ENCODE measurements at places on chromosomes 2 and 18.

DNA sequence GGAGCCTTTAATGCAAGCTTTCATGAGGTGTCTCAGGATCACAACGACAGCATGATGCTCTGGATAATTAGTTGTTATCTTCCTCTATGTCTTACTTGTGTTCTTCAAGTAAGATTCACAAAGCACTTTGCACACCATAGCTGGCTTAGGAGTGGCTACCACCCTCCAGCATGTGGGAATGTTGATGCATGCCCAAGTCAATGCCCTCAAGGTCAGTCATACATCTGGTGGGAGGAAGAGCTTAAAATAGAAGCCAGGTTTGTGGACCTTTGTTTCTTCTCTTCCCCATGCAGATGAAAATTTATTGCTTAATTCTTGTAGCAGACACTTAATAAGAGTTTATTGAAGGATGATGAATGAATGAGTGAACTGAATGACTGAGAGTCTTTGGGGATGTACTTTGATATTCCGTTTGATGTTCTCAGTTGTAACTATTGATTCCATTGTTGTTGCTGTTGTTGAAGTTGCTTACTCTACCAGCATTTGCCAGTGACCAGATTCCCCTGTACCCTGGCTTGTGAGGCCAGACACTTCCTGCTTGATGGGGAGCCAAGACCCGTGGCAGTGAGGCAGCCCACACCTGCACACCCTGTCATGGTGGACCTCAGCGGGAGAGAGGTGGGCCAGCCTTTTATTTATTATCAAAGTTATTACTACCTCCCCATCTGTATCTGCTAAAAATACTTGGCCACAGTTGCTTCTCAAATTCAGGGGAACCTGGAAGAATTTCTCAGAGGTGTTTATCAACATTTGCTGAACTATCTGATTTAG lies 137.8 kb downstream of the LAMA3 start:
- no peak for DNase-seq

DNA sequence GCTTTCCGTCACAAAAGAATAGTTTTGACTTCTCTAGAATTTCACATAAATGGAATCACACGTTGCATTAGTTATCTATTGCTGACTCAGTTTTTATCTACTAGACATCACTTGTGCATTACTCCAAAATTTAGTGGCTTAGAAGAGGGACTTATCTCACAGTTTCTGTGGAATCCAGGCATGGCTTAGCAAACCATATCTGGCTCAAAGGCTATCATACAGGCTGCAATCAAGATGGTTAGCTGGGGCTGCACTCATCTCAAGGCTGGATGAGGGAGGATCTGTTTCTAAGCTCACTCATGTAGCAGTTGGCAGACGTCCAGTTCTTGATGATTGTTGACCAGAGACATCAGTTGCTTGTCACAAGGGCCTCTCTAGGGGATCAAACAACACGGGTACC lies 6.6 kb upstream of the DSC3 start:
- no peak for DNase-seq

DNA sequence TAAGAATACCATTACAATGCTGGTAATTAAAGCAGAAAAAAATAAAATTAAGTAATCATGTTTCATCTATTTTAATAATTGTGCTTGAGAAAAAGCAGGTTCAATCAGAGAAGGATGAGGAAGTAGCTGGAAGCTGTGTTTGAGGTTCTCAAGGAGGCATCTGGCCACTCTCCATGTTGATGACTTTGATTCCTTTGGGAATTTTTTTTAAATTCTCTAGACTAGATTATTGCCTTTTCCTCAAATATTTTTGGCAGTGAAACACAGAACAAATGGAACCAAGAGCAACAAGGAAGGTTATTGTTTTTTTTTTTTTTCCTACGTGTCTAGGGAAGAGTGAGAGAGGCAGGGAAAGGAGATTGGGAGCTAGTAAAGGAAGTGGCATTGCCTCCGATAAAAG lies 99.9 kb upstream of the NRP2 start:
- DNase-seq: no peak

- DNase-seq: no peak
These were observed 69.9 kb upstream of the HK2 start for GRCh38 chr2:74763962-74764428.

DNA sequence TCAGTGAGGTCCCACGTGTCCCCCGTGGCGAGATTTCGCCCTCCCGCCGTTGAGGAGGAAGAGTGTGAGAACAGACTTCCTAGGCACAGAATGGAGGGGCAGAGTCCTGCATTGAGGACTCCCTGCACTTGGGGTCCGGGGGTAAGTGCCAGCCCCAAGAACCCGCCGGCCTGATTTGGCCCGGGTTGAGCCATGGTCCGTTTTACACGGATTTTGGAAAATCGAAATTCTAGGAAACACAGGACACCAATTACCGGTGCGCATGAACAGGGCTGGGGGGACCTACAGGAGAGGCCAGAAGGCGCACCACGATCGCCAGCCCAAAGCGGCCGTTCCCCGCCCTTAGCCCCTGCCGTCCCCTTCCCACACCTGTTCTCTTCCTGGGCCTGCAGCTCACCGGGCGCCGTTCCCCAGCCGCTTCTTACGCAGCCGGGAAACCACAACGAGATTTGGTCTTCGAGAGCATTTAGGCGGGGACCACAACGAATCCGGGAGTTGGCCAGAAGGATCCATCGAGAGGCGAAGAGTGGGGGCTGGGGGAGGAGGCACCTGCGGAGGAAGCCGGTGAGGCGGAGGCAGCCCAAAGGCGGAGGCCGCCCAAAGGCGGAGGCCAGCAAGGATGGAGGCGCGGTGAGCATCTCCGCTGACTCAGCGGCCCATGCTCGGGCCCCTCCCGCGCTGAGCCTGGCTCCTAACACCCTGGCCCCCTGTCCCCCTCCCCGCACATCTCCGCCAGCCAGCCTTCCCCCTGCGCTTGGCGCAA lies 464 bp upstream of the TLX2 start:
- no peak for DNase-seq

DNA sequence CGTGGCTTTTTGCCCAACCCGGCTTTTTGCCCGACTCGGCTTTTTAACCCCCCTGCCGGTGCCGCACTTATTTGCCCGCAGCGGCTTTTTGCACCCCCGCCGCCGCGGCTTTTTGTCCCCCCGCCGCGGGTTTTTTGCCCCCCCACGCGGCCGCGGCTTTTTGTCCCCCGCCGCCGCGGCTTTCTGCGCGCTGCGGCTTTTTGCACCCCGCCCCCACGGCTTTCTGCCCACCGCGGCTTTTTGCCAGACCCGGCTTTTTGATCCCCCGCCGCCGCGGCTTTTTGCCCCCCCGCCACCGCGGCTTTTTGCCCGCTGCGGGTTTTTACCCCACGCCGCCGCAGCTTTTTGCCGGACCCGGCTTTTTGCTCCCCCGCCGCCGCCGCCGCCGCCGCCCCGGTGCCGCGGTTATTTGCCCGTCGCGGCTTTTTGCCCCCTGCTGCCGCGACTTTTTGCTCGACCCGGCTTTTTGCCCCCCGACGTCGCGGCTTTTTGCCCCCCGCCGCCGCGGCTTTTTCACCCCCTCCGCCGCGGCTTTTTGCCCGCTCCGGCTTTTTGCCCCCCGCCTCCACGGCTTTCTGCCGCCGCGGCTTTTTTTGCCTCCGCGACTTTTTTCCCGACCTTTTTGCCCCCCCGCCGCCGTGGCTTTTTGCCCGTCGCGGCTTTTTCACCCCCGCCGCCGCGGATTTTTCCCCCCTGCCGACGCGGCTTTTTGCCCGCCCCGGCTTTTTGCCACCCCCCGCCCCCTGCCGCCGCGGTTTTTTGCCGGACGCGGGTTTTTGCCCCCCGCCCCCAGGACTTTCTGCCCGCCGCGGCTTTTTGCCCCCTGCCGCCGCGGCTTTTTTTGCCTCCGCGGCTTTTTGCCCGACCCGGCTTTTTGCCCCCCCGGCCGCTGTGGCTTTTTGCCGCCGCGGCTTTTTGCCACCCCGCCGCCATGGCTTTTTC lies 2786.5 kb downstream of the RPIA start:
- DNase-seq: no peak

DNA sequence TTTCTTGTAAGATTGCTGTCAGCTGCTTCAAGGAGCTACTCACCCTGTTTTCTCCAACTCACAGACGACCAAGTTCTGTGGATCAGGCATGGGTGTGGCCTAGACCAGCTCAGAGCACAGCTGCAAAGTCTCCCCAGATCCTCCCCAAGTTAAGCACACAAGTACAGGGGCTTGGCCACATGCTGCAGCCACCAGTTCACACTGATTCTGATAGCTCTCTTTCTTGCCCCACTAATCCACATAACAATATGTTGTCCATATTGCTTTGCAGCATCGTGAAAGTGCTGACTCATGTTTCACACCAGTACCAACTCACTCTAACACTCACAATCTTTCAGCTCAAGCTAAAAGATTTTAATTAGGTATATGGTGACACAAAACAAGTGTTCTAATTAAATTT lies 437.0 kb downstream of the PARD3B start:
- DNase-seq: no peak

DNA sequence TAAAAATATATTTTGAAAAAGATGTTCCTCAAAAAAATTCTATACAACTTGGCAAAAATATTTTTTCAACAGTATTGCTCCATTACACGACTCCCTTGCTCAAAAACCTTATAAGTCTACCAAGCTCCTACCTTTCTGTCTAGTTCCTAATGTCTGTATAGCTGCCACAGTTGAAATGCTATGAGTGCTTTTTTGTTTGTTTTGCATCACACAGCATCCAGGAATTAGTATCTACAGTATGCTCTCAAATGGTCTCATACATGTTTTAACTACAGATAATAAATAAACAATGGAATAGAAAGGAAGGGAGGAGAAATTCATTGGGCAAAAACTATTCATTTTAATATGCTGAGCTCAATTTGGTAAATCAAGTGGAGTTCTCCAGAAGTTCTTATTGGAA lies 17.3 kb downstream of the ACADL start:
- no peak for DNase-seq

All from NCI-H1694 treated with DMSO at 0.1 percent for 48 hours (cell line).